Epithelial cell of proximal tubule (primary cell): ENCODE measurements at places on chromosomes 7 and 10. TPM values are rescaled to one million over a fixed set of nuclear protein-coding genes. Genes with fewer than 3 reads are reported as not detected.

FEZF1 gene
- not detected in 2 replicates for total RNA-seq

OPN1SW gene
- not detected in 2 replicates for total RNA-seq

HTRA1 gene
- total RNA-seq: 19.8 and 35.7 TPM in 2 replicates

STEAP1B gene
- 0.17 and 5.0 TPM in 2 replicates for total RNA-seq

SLC12A9 gene
- 11.4 and 18.4 TPM in 2 replicates for total RNA-seq

MRPS24 gene
- 156 and 225 TPM in 2 replicates for total RNA-seq

RTKN2 gene
- 7.1 and 13.8 TPM in 2 replicates for total RNA-seq

C7orf33 gene
- not detected in 2 replicates for total RNA-seq

FAM25G gene
- total RNA-seq: not detected in 2 replicates

WNT8B gene
- not detected in 2 replicates for total RNA-seq

HECW1 gene
- total RNA-seq: not detected in 2 replicates

RPEL1 gene
- 0.06 and 0.07 TPM in 2 replicates for total RNA-seq

AS3MT gene
- total RNA-seq: 10.7 and 17.1 TPM in 2 replicates

ATG9B gene
- total RNA-seq: 0.07 and 1.1 TPM in 2 replicates

ZNF248 gene
- total RNA-seq: 4.0 and 6.9 TPM in 2 replicates

LIPN gene
- total RNA-seq: not detected in 2 replicates

CNPY1 gene
- not detected in 2 replicates for total RNA-seq

COL17A1 gene
- total RNA-seq: 1.7 and 2.3 TPM in 2 replicates

ICA1 gene
- total RNA-seq: 9.6 and 30.3 TPM in 2 replicates

C10orf62 gene
- total RNA-seq: 0.12 TPM in 1 of 2 replicates, not detected in the other

ARL4A gene
- total RNA-seq: 22.1 and 35.6 TPM in 2 replicates

TRPV5 gene
- total RNA-seq: not detected in 2 replicates

FBXL13 gene
- 0.51 and 1.6 TPM in 2 replicates for total RNA-seq

CFAP58 gene
- total RNA-seq: 0.23 and 0.29 TPM in 2 replicates

UNCX gene
- total RNA-seq: 0.65 and 1.7 TPM in 2 replicates

ANKRD2 gene
- total RNA-seq: 3.3 and 6.8 TPM in 2 replicates

BRAF gene
- total RNA-seq: 7.0 and 7.3 TPM in 2 replicates

TMEM176A gene
- total RNA-seq: 12.4 TPM in 1 of 2 replicates, not detected in the other

DPP6 gene
- total RNA-seq: 1.2 TPM in 1 of 2 replicates, not detected in the other

PTPN20 gene
- total RNA-seq: 1.0 and 1.3 TPM in 2 replicates

HNRNPA2B1 gene
- total RNA-seq: 287 and 348 TPM in 2 replicates

PDK4 gene
- 0.29 and 0.52 TPM in 2 replicates for total RNA-seq

AMPH gene
- 0.06 and 0.07 TPM in 2 replicates for total RNA-seq

CYP2C9 gene
- total RNA-seq: 1.0 TPM in 1 of 2 replicates, not detected in the other

ZCCHC24 gene
- 2.0 and 4.7 TPM in 2 replicates for total RNA-seq

CRYGN gene
- not detected in 2 replicates for total RNA-seq

NUTM2E gene
- total RNA-seq: 0.22 TPM in 1 of 2 replicates, not detected in the other

TLX1 gene
- not detected in 2 replicates for total RNA-seq

MOSPD3 gene
- 12.1 and 17.0 TPM in 2 replicates for total RNA-seq

YKT6 gene
- total RNA-seq: 79.3 and 111 TPM in 2 replicates

ZNF804B gene
- not detected in 2 replicates for total RNA-seq

NOS3 gene
- 1.2 and 1.9 TPM in 2 replicates for total RNA-seq

SSC4D gene
- total RNA-seq: 1.2 and 2.1 TPM in 2 replicates

TMEM270 gene
- not detected in 2 replicates for total RNA-seq

PHKG1 gene
- total RNA-seq: 0.22 TPM in 1 of 2 replicates, not detected in the other

GPR37 gene
- 1.4 and 2.3 TPM in 2 replicates for total RNA-seq

HOXA10 gene
- 36.7 and 51.7 TPM in 2 replicates for total RNA-seq

OR2A7 gene
- total RNA-seq: 2.0 and 8.0 TPM in 2 replicates

HOXA1 gene
- total RNA-seq: 5.7 and 7.1 TPM in 2 replicates

PIP gene
- total RNA-seq: not detected in 2 replicates

SLC29A4 gene
- 2.3 and 8.2 TPM in 2 replicates for total RNA-seq

TAS2R4 gene
- 0.14 and 0.23 TPM in 2 replicates for total RNA-seq

EVX1 gene
- not detected in 2 replicates for total RNA-seq

IFIT1 gene
- 2.0 and 3.4 TPM in 2 replicates for total RNA-seq

ABCA13 gene
- 0.69 and 1.7 TPM in 2 replicates for total RNA-seq
